Cardiac muscle cell (in vitro differentiated cells and primary cell): ENCODE measurements at places on chromosomes 6 and 20. TPM values are rescaled to one million over a fixed set of nuclear protein-coding genes. Genes with fewer than 3 reads are reported as not detected.

Gene HTR1E
- polyA plus RNA-seq, result 0.46 and 0.76 TPM in 2 replicates

Gene ELOVL2
- 0.12 TPM in 1 of 2 replicates, not detected in the other for polyA plus RNA-seq

Gene ADGRF4
- not detected in 2 replicates for polyA plus RNA-seq

Gene SNAP91
- polyA plus RNA-seq, result 27.4 and 29.0 TPM in 2 replicates

Gene TRIM10
- polyA plus RNA-seq, result not detected in 2 replicates

Gene BEND6
- polyA plus RNA-seq, result 0.65 and 0.84 TPM in 2 replicates

Gene MTFR2
- 2.0 and 2.5 TPM in 2 replicates for polyA plus RNA-seq

Gene BNIP5
- not detected in 2 replicates for polyA plus RNA-seq

Gene LAMA5
- 168 and 214 TPM in 2 replicates for polyA plus RNA-seq

Gene ZNF391
- 11.0 and 12.9 TPM in 2 replicates for polyA plus RNA-seq

Gene COL10A1
- 0.13 and 0.50 TPM in 2 replicates for polyA plus RNA-seq

Gene BHLHE23
- not detected in 2 replicates for polyA plus RNA-seq

Gene PHACTR2
- polyA plus RNA-seq, result 47.3 and 48.8 TPM in 2 replicates

Gene ATAT1
- 17.3 and 18.0 TPM in 2 replicates for polyA plus RNA-seq

Gene USP49
- 5.0 and 5.4 TPM in 2 replicates for polyA plus RNA-seq

Gene ADA
- 16.7 and 28.6 TPM in 2 replicates for polyA plus RNA-seq

Gene CAGE1
- polyA plus RNA-seq, result 0.26 and 0.66 TPM in 2 replicates

Gene TRERF1
- polyA plus RNA-seq, result 6.4 and 7.6 TPM in 2 replicates

Gene RAB23
- 14.7 and 21.3 TPM in 2 replicates for polyA plus RNA-seq

Gene RIPOR3
- 0.91 and 4.8 TPM in 2 replicates for polyA plus RNA-seq

Gene RHAG
- not detected in 2 replicates for polyA plus RNA-seq

Gene SIRPG
- not detected in 2 replicates for polyA plus RNA-seq

Gene DOK5
- polyA plus RNA-seq, result 1.6 and 5.9 TPM in 2 replicates

Gene PRKN
- 11.7 and 14.5 TPM in 2 replicates for polyA plus RNA-seq

Gene SLC9A8
- 3.9 and 4.4 TPM in 2 replicates for polyA plus RNA-seq

Gene OPN5
- not detected in 2 replicates for polyA plus RNA-seq

Gene TGM3
- polyA plus RNA-seq, result 0.37 TPM in 1 of 2 replicates, not detected in the other

Gene NRSN1
- polyA plus RNA-seq, result not detected in 2 replicates

Gene GPLD1
- polyA plus RNA-seq, result 0.39 and 3.6 TPM in 2 replicates

Gene ECT2L
- polyA plus RNA-seq, result 0.04 TPM in 1 of 2 replicates, not detected in the other

Gene CAP2
- 262 and 328 TPM in 2 replicates for polyA plus RNA-seq

Gene BPIFB1
- not detected in 2 replicates for polyA plus RNA-seq

Gene FOXF2
- polyA plus RNA-seq, result 0.16 TPM in 2 replicates

Gene VSTM2L
- polyA plus RNA-seq, result 83.4 and 162 TPM in 2 replicates

Gene EFCAB8
- polyA plus RNA-seq, result 0.54 TPM in 1 of 2 replicates, not detected in the other

Gene HS3ST5
- polyA plus RNA-seq, result 4.1 and 5.6 TPM in 2 replicates

Gene IPCEF1
- not detected in 2 replicates for polyA plus RNA-seq

Gene BMP5
- 127 and 155 TPM in 2 replicates for polyA plus RNA-seq

Gene TFAP2D
- polyA plus RNA-seq, result not detected in 2 replicates

Gene RCAN2
- 55.6 and 105 TPM in 2 replicates for polyA plus RNA-seq

Gene STMND1
- polyA plus RNA-seq, result not detected in 2 replicates

Gene TFAP2A
- 0.17 and 0.26 TPM in 2 replicates for polyA plus RNA-seq

Gene TMEM74B
- 10.9 and 12.3 TPM in 2 replicates for polyA plus RNA-seq
